ENCODE measurements at places on chromosomes 11 and 22.
A peak's percentile ranks its signal among the peaks of the same experiment; 100 is the strongest.

DNA sequence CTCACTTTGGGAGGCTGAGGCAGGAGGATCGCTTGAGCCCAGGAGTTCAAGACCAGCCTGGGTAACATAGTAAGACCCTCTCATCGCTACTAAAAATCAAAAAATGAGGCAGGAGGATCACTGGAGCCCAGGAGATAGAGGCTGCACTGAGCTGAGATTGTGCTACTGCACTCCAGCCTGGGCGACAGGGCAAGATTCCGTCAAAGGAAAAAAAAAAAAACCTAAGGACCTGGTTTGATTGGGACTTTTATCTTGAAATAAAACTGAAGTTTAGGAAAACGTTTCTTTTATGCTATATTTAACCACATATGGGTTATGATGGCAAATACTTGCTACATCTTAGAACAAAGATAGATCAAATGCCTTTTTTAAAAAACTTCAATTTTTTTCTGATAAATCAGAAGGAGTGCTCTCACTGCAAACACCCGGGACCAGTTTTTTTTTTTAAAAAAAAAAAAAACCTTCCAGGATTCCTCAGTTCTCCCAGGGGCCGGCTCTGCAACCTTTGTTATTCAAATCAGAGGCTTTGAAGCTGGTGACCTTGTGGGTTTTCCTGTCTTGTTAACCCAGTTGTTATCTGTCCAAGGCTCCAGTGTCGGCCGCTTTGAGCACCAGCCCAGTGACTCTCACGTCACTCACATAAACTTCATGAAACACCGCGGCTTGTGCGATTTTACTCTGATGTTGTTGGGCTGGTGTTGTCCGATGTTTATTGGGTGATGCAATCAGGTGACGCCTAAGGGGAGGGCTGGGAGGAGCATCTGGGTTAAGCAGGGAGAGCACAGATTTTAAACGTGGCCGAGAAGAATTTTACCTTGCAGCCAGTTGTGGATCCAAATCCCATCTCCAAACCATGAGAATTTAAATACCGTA, 24.7 kb upstream of the SLC22A12 start:
- DNase-seq, result peak; percentile 34

DNA sequence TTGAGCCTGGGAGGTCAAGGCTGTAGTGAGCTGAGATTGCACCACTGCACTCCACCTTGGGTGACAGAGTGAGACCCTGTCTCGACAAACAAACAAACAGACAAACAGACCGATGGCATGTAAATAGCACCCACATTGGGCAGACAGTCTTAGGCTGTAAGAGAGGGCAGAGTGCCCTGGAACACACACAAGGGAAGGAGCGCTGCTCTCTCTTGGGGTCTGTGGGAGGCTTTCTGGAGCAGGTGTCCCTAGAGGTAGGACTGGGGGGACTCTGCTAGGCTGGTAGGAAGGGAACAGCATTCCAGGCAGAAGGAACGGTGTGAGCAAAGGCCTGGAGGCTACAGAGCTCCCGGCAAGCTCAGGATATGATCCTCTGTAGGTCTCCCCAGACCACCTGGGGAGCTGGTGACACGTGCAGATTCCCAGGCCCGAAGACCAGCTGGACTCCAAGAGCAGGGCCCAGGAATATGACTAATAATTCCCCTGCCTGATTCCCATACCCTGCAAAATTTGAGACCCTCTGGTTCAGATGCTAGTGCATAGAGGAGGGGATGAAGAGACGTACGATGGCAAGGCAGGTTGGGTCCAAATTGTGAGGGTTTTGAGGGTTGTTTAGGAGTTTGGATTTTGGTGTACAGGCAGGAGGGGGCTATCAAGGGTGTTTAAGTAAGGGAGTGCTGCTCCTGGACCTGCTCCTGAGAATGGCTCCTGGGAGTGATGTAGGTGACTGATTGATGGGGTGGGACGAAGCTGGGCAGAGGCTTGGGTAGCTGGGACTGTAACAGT, 11.6 kb downstream of the SMIM38 start:
- no peak for DNase-seq

- no peak for DNase-seq
Observed at GRCh38 chr11:73997120-73997770, 11.6 kb downstream of the UCP3 start.

DNA sequence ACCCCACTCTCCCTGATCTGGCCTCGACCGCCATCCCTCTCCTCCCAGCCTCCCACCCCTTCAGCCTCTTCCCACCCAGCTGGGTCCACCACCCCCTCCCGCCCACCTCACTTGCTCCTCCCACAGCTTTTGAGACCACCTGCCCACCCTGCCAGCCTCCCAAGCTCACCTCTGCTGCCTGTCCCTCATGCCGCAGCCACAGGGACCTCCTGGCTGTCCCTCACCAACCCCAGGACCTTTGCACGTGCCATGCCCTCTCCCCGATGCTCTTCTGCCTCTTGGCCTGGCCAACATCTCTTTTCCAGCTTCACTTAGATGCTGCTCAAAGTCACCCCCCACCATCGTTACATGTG, 6.5 kb downstream of the PNPLA5 start:
- no peak for DNase-seq

DNA sequence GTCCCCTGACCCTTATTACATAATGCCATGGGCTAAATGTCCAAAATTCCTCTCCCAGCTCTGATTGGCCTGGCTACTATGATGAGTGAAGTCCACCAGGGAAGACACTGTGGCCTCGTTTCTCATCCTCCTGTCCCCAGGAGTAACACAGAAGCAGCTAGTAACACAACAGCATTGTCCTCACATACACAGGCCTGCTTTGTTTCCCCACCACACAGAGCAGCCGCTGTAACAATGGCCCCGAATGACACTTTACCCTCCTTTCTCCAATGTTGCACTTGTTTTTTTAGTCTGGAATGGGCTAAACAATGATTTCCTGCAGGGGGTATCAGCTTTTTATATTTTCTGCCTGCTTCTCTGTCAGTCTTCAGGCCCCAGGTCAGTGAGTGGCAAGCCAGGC, at the start of gene PRR5L:
PRR5L (plus strand) TSS at position 363 of the 400 bp plus-strand sequence. CDS start 104,834 bp downstream, outside the sequence.
- no peak for DNase-seq

GRCh38 chr11:132050049-132050448, 679.6 kb downstream of the NTM start:
- no peak for DNase-seq
